ENCODE measurements at places on chromosomes 2 and 18. TPM values are rescaled to one million over a fixed set of nuclear protein-coding genes. Genes with fewer than 3 reads are reported as not detected.

SKA1 gene
- 34.6 TPM for total RNA-seq

TOGARAM2 gene
- total RNA-seq = 0.36 TPM

RMDN2 gene
- 0.75 TPM for total RNA-seq

EMILIN2 gene
- total RNA-seq = 24.4 TPM

RSAD2 gene
- 11.1 TPM for total RNA-seq

SCYGR4 gene
- not detected for total RNA-seq

SLC23A3 gene
- total RNA-seq = 1.5 TPM

PIEZO2 gene
- not detected for total RNA-seq

DPP10 gene
- total RNA-seq = not detected

NIFK gene
- total RNA-seq = 157 TPM

C2orf66 gene
- total RNA-seq = 0.53 TPM

WDR33 gene
- 70.8 TPM for total RNA-seq

GRCh38 chr2:74086021-74086420 lies 61.7 kb downstream of the BOLA3 start:
- DNase-seq = no peak

GRCh38 chr2:229486673-229487072 lies 215.6 kb upstream of the PID1 start:
- no peak for DNase-seq

DNA sequence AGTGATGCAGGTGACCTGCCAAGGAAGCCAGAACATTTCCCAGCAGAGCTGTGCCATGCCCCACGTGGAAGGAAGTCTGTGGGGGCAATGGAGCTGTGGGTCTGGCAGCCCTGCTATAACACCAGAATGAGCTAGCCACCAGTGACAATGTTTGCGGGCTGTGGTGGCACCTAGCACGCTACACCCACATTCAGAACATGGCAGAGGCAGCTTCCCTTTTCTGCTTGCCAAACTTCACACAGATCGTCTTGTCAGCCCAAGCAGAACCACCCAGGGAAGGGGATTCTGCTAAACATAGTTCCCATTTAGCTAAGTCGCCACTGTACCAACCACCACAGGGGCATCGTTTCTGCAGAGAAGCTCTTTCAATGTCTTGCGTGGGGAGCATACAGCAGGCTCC lies 27.0 kb upstream of the CCDC93 start:
- DNase-seq = no peak

- DNase-seq = no peak
Measured at GRCh38 chr18:23062011-23062410, 73.3 kb upstream of the CABLES1 start.

GRCh38 chr2:226411727-226412360 lies 387.8 kb downstream of the IRS1 start:
- no peak for DNase-seq

- no peak for DNase-seq
Measured at GRCh38 chr2:62423235-62423634, 82.8 kb downstream of the TMEM17 start.

GRCh38 chr18:62088156-62088555 lies 98.7 kb downstream of the PIGN start:
- DNase-seq = no peak

- no peak for DNase-seq
Measured at GRCh38 chr2:119289093-119289492, 65.5 kb downstream of the STEAP3 start.

DNA sequence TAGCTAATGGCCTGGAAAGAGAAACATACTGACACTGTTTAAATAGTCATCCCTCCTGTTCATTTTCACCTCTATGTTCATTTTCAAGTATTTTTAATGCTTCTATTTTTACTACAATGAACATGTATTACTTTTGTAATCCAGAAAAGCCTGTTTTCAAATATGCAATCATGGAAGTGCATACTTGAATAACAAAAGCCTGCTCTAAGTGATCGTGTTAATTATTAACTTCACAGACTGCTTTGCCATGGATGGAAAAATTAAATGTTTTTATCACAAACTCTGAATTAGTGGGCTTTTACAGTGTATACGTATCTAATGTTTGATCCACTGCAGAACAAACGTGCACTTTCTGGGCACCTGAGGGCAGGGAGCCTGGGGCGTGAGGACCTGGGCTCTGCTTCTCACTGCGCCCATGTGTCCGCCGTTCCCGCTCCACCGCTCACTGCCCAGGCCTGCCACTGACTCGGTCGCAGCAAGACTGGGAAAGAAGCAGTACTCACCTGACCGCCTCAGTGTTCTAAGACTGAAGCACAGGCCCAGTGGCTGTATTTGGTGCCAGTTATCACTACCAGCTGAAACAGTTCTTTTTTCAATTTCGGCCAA lies 80.6 kb downstream of the UXS1 start:
- no peak for DNase-seq

- DNase-seq = peak; percentile 91
Measured at GRCh38 chr2:6917071-6917760, at the start of gene RNF144A. Gene RNF144A, plus strand, starts transcription at chr2:6917412. Its CDS starts 79,515 bp downstream, at chr2:6996927.

DNA sequence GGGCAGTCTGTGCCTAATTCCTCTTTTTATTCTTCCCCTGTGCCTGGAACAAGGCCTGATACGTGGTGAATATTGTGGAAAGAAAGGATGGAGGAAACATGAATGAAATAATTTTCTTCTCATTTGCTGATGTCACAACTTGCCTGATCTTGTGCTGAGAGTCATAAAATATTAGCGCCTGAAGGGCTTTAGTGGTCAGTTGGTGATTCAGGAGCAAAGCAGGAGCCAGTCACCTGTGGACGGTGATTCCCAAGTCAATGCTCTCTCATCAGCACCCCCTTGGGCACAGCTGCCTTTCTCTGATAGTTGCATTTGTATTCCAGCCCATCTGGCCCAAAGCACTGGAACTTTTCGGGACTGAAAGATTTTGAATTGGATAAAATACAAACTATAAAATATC lies 502.6 kb upstream of the RAB12 start:
- DNase-seq = no peak

DNA sequence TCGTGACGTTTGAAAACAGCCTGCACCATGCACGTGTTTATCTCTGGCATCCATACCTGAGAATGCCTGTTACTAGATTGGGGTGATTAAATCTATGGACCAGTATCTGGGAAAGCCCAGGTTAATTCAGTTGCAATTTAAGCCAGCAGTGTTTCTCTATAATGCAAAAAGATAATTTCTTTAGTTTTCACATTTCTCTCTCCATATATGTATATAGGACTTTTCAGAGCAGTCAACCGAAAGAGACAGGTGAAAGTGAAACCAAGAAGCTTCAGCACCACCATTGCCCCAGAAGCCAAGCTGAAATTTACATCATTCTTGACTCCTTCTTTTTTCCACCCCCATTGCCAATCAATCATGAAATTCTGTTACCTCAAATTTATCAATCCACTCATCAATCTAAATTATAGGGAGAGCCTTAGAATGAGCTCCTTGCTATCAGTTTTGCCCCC lies 2.7 kb upstream of the LRP2 start:
- DNase-seq = no peak

DNA sequence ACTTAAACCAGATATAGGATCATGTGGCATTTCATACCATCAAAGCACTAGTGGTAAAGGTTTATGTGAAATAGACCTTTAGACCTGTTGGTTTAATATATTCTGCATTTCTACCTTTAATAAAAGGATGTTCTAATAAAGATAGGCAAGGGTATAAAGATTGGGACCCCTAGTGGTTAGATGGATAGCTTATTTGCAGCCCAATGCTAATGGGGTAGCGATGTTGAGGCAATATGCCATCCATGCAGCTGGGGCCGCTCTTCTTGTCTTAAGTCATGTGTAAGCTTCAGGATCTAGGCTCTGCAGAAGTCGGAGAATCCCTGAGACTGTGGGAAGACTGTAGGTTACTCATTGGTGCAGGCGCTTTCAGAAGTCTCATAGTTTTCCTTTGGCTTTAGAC lies 114.9 kb downstream of the ICOS start:
- DNase-seq = no peak

DNA sequence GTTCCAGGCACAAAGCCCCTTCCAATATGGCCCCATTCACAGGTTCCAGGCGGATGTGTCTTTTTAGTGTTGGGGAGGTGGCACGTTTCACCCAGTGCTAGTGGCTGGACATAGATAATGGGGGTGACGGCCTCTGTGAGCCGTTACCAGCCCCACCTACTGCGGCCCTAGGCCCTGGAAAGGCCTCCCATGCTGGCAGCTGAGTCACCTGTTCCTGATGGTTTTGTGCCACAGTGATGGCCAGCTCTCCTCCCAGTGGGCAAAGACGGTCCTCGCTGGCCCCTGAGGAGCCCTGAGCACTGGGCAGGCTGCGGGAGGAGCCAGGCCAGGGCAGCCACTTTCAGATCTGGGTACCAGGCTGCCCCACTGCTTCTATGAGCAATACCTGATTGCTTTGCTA lies 40.0 kb upstream of the GPC1 start:
- no peak for DNase-seq

DNA sequence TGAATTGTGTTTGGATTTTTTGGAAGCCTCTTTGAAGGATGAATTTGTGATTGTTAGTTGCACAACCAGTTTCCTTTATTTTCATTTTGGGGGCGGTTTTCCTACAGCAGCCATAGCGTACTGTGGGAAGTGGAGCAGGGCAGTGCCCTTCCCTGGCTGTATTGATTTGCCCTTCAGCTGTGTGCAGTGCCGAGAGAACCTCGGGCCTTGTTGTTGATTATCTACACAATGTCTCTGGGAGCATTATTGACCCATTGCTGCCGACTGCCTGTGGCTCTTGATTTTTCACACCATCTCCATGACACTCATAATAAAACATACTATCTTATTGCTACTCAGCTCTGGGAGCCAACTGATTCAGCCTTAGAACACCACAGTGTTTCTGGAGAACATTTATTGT lies 162.2 kb upstream of the BOD1L2 start:
- DNase-seq = no peak

GRCh38 chr2:29015701-29016470 lies 34.8 kb downstream of the TOGARAM2 start:
- DNase-seq = no peak

DNA sequence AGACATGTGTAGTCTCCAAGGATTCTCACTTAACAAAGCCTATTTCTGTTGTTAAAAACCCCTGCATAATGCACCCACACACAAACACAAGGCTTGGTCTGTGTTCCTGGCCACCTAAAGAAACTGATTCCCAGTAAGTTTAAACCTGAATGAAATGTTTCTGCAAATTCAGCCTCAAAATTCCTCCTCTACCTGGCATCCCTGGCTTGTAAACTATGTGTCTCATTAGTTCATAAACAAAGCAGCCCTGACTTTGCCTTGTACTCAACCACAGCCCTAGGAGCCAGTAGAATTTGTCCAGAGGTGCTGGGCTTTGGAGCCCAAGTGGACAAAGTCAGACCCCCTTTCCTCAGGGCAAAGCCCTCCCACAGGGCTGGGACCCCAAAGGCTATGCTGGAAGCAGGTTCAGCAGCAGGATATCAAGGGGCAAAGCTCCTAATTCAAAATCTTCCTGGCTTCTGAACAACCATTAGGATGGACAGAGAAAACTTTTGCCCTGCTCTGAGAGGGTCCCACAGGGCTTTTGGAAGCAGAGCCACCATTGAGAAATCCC lies 2.6 kb upstream of the HOXD13 start:
- DNase-seq = no peak

DNA sequence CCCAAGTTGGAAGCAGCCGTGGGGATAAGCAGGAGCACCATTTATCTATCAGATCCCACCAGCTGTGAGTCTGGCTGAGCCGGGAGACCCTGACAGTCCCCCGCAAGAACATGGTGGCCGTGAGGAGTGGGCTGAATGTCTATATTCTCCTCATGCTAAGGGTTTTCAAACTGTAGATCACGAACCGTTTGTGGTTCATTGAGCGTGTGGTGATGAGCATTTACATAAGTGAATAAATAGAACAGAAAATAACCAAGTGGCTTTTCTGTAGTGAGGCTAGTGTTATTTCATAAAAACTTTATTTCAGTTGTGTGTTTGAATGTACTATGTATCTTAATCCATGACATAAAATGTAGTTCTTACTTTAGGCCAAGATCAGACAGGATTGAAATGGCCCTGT lies 190.2 kb upstream of the APCDD1 start:
- no peak for DNase-seq

DNA sequence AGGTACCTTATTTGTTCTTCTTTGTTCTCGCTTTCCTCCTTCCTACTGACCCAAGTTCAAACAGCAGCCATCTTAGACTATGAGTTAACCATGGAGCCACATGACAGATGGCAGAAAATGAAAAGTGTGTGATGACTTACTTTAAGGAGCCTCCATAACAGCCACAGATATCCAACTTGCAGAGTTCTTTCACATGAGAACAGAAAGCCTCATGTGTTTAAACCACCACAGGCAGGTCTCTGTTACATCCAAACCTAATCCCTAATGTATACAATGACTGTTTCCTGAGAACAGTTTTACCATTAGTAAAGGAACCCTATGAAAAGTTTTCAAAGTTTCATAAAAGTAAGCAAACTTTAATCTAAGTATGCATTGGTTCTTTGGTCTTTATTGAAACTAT lies 20.3 kb downstream of the B4GALT6 start:
- no peak for DNase-seq

GRCh38 chr2:136248242-136248641 lies 130.3 kb upstream of the CXCR4 start:
- no peak for DNase-seq

GRCh38 chr2:189092936-189093335 lies 86.6 kb downstream of the COL5A2 start:
- no peak for DNase-seq

- DNase-seq = peak; percentile 52
Measured at GRCh38 chr2:65057391-65058052, 1.3 kb downstream of the CEP68 start.

DNA sequence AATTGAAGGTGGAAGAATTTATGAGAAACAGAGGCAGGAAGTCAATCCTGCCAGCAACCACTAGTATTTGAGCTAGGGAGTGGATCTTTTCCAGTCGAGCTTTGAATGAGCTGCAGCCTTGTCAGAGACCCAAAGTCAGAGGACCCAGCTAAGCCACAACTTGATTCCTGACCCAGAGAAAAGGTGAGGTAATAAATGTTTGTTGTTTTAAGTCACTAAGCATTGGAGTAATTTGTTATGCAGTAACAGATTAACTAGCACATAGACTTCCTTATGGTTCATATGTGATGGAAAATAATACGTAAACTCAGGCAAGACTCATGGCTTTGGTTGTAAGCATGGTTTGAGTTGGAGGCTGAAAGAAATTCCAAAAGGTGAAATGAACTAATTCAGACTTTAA lies 21.6 kb downstream of the EFEMP1 start:
- no peak for DNase-seq

DNA sequence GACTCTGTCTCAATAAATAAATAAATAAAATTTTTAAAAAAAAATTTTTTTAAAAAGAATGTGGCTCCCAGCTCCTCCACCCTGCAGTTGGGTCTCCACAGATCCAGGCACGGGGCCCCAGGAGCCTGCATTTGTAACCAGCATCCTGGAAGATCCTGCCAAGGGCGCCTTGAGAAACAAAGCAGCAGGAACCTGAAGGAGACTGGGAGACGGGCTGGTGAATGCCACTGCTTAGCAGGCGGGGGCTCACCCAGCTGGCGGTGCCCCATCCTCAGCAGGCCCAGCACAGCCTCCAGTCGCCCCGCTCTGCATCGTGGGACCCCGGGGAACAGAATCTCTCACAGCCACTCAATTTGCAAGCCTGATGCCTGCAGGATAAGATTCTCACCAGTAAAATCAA lies 187.5 kb upstream of the SALL3 start:
- no peak for DNase-seq

- DNase-seq = no peak
Measured at GRCh38 chr18:79851489-79851888, 53.8 kb downstream of the KCNG2 start.

Data from activated naive CD4-positive, alpha-beta T cell treated with anti-CD3 and anti-CD28 coated beads, Interleukin-2, amount 50 U/mL, for 72 hours (primary cell).